ENCODE measurements at places on chromosomes 13 and 19. TPM values are rescaled to one million over a fixed set of nuclear protein-coding genes. Genes with fewer than 3 reads are reported as not detected.

- DNase-seq, result peak; percentile 26
These were observed 753.9 kb downstream of the OLFM4 start for GRCh38 chr13:53782488-53782961.

DNA sequence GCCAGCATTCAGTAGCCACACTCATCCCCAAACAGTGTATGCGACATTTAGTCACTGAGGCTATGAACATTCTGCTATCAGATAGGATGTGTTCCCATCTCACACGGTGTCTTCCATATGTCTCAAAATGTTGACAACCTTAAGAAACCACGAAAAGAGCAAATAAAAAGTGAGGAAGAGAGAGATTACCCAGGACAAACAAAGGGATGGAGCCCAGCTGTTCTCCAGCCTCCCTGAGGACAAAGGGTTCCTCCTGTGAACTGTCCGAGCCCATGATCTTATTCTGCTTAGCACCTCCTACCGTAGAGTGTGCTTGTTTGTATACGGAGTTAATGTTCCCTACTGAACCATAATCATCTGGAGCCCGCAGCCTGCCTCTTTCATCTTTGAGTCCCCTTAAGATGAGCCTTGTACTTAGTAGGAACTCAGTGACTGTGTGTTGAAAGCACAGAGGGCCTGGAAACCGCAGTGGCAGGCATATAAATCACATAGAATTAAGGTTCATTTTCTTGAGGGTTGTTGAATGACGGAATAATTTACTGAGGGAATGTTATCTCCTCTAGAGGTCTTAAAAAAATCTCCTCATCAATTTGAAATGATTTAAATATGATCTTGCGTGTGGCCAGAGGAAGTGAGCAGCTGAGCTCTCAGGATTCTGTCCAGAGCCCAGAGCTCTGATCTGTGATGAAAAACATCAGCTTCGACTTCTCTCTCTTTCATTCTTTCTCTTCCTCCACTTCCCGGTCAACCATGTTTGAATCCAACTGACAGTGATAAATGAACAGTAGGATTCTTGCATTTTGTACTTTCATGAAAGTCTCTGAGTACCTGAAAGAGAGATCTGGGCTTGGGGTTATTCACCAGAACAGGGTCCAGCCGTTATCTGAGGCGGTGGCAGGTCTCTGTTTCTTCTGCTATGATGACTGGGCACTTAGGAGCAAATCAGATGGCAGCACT lies 200.5 kb downstream of the KLF5 start:
- no peak for DNase-seq

DNA sequence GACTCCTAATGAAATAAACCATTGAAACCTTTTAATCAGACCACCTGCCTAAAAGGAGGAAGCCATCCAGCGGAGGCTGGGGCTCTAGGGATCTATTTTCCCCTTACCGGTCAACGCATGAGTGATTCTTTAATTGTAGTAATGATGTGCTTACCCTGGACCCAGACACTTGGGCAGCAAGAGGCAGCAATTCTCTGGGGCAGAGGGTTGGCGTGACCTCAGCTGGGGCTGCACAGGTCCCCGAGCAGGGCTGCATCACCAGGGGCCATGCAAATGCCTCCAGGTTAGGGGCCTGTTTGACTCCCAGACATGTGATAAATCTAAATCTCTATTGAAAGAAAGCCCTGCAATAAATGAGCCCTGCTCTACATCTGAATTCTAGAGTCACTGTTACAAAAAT lies 194.2 kb upstream of the TSHZ3 start:
- no peak for DNase-seq

DNA sequence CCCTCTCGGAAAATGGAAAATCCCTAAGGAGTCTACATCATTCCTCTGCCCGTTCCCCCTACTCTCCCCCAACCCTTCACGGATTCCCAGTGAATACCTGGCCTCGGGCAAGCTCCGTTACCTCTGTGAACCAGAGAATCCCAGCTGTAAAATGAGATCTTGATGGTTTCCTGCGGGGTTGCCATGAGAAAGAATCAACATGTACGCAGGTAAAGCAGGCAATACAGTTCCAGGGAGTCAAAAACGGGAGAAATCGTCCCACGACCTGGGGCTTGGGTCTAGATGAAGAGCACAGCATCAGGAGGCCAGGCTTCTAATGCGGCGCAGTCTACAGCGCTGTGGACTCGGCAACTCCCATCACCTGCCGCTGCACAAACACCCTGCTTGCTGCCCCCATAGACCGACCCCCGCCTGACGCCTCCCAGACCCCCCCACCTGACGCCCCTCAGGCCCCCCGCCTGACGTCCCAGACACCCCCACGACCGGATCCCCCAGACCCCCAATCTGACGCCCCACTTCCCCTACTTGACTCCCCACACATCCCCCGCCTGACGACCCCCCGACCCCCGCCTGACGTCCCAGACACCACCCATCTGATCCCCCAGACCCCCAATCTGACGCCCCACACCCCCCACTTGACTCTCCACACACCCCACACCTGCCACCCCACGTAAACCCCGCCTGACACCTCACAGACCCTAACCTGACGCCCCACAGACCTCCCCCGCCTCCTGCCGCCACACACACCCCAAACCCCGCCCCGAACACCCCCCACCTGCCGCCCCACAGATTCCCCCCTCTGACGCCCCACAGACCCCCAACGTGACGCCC lies 680 bp downstream of the LIG4 start:
- no peak for DNase-seq

DNA sequence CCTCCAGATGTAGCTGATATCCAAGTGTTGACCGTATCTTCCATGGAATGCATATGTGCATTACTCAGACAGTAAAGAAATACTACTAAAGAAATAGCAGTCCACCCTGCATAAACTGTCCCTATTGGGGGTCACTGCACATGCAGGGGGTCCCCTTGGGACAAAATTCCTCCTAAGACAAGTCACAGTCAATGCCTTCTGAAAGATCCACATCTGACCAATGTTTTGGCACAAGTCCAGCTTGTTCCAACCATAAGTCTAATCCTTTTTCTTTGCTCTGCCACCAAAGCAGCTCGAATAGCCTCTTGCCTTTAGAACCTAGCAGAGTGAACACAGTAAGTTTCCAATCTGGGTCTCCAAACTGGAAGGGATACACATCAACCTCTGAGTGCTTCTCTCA lies 87.9 kb downstream of the DIAPH3 start:
- no peak for DNase-seq

GRCh38 chr19:58397533-58398037 lies 2.1 kb downstream of the RNF225 start:
- no peak for DNase-seq

DNA sequence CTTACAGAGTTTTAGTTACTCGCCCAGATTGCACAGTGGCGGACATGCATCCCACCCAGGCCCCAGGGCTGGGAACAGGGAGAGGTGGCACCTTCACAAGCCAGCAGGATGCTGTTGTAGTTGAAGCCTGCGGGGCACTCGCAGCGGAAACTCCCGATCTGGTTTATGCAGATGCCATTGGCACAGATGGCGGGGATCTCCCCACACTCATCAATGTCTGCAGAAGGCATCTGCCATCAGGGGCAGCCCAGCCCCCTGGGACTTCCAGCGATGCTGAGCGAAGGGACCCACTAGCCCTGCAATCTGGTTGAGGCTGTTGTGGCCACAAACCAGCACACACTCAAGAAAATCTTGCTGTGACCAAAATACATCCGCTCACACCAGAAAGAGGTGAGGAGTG lies 44.6 kb downstream of the CCL25 start:
- DNase-seq, result no peak

GRCh38 chr19:28471731-28472510 lies 741.0 kb downstream of the UQCRFS1 start:
- no peak for DNase-seq

DNA sequence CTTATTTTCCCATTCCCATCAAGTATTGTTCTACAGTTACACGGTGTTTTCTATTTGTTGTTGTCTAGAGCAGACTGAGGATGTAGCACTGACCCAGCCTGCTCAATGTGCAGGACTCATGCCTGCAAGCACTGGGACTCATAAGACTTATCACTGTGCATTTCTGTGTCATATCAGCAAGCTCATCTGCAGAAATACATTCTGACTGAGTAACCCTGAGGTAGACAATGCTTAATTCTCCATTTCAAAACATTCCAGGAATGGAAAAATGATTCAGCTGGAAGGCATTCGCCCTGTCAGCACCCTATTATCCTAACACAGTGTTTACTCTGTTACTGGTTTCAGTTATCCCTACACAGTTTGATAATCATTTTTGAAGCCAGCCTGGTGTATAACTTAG lies 2506.4 kb downstream of the PCDH9 start:
- DNase-seq, result peak; percentile 87

GRCh38 chr13:100528820-100529219 lies 59.8 kb downstream of the GGACT start:
- DNase-seq, result no peak

GRCh38 chr13:76489274-76489673 lies 396.9 kb downstream of the KCTD12 start:
- no peak for DNase-seq

- no peak for DNase-seq
These were observed 12.5 kb upstream of the SUPT20H start for GRCh38 chr13:37072024-37072423.

GRCh38 chr19:4234862-4235201 lies 5.5 kb downstream of the EBI3 start:
- no peak for DNase-seq

DNA sequence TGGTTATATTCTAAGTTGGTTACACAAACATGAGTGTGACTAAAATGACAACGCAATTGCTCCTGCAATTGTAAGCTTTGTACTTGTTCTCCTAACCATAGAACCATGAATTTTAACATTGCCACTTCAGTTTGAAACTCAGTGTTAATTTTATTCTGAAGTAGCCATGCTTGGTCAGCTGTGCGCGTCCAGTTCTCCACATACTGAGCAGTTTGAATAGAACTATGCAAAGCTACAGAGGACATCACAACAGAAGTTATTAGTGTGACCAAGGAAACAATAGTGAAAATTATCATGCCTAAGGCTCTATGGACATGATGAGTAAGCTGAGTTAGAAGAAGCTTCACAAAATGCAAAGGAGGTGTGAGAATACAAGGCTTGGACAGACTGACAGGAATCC lies 19.6 kb upstream of the ZNF100 start:
- no peak for DNase-seq

- no peak for DNase-seq
These were observed 851 bp downstream of the FBXO46 start for GRCh38 chr19:45729800-45730290.

DNA sequence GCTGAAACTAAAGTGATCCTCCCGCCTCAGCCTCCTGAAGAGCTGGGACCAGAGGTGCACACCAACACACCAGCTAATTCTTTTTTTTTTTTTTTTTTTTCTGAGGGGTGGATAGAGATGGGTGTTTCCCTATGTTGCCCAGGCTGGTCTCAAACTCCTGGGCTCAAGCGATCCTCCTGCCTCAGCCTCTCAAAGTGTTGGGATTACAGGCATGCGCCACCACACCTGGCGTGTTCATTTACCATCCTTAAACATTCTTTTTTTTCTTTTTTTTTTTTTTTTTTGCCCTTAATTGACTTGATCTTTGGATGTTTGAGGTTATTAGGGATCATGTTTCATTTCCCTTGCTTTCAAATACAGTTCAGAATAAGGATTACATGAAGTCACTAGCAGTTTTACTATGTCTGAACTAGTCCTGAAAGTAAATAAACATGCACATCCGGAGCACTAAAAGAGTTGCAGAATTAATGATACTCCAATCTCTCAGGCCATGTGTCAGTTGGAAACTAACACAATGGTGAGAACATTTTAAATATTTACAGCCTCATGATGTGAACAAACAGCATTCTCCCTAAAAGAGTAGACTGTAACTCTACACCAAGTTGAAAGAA lies 10.2 kb downstream of the UTP14C start:
- no peak for DNase-seq

GRCh38 chr13:76293346-76293745 lies 592.9 kb downstream of the KCTD12 start:
- DNase-seq, result no peak

GRCh38 chr13:46290434-46290833 lies 78.7 kb downstream of the LRRC63 start:
- no peak for DNase-seq

- no peak for DNase-seq
These were observed 6.7 kb downstream of the TEX29 start for GRCh38 chr13:111326981-111327642.

DNA sequence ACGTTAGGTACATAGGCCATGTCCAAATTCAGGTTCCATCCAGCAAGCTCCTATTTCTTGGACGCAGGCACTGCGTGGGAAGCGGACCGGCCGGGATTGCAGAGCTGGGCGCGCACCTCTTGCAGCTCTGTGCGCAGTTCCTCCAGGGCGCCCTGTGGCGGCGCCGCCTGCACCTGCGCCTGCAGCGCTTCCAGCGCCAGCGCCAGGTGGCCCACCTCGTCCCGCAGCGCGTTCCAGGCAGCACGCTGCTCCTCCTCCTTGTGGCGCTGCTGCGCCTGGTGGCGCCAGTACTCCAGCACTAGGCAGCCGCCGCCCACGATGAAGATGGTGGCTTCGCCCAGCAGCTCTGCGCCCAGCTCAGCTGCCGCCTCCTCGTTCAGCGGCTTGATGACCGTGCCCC lies 31.1 kb downstream of the OPA3 start:
- no peak for DNase-seq

DNA sequence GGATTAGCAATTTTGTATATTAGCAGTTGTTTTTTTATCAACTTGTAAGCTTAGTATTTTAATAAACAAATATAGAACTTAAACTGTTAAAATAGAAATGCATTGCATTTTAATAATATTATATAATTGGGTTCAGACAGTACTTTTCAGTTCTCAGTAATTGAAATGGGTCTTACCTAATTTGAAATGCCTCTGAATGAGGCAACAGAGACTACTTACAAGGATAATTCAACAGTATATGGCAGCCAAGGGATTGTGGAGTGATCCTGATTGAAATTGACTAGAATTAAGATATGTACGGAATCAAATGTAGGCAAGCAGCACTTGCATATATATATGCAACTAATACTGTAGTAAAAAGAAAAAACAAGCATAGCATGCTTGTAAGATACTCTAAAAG lies 1503.9 kb upstream of the MIR17HG start:
- DNase-seq, result no peak

Gene ARRDC5
- total RNA-seq, result not detected

Gene COMP
- not detected for total RNA-seq

Gene RFPL4A
- not detected for total RNA-seq

Gene ZNF223
- 3.3 TPM for total RNA-seq

Gene MIDN
- total RNA-seq, result 66.3 TPM

Gene CAMSAP3
- 12.4 TPM for total RNA-seq

Gene TNNT1
- 1.8 TPM for total RNA-seq

Gene MATK
- total RNA-seq, result not detected

Gene AP2A1
- 103 TPM for total RNA-seq

Gene NEK5
- total RNA-seq, result 0.14 TPM

Gene SIAH3
- 0.23 TPM for total RNA-seq
